ENCODE measurements at places on chromosomes 16 and 17. TPM values are rescaled to one million over a fixed set of nuclear protein-coding genes. Genes with fewer than 3 reads are reported as not detected.

GRCh38 chr17:44761932-44762810, 3.4 kb downstream of the ADAM11 start:
- no peak for DNase-seq

- peak; percentile 75 for DNase-seq
Observed at GRCh38 chr17:69729944-69730343, 315.4 kb downstream of the MAP2K6 start.

GRCh38 chr17:42290577-42290976, 2.3 kb downstream of the STAT5A start:
- DNase-seq: no peak

GRCh38 chr17:49915670-49916069, 53.3 kb upstream of the DLX4 start:
- DNase-seq: no peak

DNA sequence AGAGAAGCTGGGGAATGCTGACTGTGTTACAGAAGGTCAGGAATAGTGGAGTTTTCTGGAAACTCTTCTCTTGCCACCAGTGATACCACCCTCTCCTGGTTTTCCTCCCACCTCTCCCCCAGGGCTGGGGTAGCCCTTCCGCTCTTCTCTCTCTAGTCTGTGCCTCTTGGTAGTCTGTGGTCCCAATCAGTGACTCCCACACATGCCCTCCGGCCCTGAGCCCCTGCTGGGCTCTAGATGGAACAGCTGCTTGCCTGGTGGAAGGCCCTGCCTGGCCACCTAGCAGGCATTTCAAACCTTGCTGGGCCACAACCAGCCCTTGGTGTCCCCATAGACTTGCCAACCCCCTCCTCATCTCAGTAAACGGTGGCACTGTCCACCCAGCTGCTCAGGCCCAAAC, 15.2 kb upstream of the MTSS2 start:
- no peak for DNase-seq

- no peak for DNase-seq
Observed at GRCh38 chr17:82524540-82524939, 5.0 kb downstream of the FOXK2 start.

GRCh38 chr16:31529937-31530312, 2.2 kb downstream of the AHSP start:
- DNase-seq: no peak

Gene ASPA
- 4.6 TPM for total RNA-seq

Gene LRRC45
- 10.0 TPM for total RNA-seq

Gene RDM1
- total RNA-seq: under 0.01 TPM

Gene PRSS21
- 0.17 TPM for total RNA-seq

Gene MIEF2
- total RNA-seq: 16.2 TPM
